ENCODE measurements at places on chromosomes 1 and 21.

GRCh38 chr1:34843392-34844251 is 15.9 kb downstream of the SMIM12 start:
- no peak for DNase-seq

DNA sequence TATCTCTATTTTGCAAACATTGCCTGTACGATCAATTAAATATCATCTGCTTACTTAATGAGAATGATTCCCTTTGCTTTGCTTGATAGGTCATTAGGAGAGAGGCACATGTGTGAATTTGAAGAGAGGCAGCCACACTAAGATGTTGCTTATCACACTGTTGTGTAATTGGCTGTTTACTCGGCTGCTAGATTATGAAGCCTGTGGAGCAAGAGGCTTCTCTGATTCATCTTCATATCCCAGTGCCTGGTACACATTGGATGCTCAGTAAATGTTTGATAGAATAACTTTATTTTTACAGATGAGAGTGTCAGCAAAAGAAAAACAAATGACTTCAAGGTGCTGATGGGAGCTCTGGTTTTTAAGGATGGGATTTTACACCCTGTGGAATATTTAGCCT is 156.2 kb upstream of the C8B start:
- no peak for DNase-seq

DNA sequence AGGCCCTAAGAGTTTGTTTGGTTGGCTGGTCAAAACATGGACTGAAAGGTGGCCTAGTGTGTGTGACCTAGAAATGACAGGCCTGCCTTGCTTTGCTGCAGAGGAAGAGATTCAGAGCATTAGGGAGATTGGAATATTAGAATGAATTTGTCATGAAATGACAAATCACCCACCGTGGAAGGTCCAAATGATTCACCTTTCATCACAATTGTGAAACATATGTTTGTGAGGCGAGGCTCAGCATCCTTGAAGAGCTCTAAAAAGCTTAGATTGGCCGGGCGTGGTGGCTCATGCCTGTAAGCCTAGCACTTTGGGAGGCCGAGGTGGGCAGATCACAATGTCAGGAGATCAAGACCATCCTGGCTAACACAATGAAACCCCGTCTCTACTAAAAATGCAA is 5.5 kb downstream of the LCE1B start:
- no peak for DNase-seq

DNA sequence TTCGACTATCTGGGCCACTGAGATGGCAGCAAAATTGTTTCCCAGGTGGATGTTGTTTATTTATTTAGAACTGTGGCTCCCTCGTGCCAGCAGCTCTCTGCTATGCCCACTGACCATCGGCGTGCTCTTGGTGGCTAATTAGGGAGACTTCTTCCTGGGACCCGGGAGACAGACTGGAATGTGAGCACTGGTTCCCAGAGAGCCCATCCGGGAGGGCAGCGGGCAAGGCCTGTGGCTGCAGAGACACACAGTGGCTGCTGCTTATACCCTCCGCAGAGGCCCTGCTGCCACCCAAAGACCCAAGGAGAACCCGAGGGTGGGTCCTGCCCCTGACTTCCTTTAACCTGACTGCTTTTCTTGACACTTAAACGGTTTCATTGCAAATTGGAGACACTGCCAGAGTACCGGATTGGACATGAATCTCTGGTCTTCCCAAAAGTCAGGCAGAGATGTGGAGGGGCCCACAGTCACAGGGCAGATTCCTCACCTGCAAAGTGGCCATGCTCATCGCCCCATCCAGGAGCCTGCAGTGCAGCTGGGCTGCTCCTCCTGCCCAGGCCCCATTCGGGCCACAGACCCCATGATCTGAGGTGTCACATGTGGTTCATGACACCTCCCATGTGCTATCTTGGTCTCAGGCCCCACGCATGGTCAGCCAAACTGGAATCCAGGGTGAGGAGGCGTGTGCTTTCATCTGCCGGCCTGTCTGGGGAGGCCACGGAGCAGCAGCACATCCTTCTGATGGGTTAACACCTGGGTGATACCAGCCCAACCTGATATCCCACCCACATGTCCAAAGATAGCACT is 5.7 kb upstream of the MATN1 start:
- no peak for DNase-seq

- no peak for DNase-seq
Observed at GRCh38 chr1:204498981-204499380, 4.4 kb upstream of the PIK3C2B start.

DNA sequence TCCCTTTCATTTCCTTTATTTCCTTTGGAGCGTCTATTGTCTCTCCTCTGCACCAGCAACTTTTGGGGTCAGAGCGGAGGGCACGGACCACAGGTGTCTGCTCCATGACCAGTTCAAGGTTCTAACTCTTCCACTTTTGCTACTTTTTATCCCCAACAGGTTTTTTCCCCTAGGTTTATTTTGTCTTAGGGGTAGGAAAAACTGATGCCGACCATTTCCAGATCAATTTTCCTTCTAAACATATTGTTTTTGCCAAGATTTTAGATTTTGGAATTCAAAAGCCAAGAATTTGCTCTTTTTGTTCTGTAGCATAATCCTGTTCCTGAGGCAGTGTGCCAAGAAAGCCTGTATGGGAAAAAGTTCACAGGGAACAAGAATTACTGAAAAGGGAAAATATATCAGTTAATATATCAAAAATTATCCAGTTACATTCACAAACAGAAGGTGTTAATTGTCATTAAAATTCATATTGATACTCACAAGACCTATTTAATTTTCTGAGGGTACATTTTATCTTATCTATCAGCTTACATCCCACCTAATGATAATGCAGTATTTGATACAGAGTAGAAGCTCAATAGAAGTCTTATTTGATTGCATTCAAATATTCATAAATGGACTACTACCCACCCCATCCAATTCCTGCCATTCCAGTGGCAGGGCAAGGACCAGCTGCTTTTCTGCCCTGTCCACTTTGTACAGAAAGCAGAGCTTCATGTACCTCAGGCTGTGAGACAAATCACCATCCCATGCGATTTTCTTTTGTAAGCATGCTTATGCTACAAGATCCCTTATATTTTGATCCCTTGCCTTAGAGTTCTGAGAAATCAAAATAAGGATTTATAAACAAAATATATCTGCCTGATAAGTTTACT is 31.2 kb downstream of the TSEN15 start:
- DNase-seq = no peak

DNA sequence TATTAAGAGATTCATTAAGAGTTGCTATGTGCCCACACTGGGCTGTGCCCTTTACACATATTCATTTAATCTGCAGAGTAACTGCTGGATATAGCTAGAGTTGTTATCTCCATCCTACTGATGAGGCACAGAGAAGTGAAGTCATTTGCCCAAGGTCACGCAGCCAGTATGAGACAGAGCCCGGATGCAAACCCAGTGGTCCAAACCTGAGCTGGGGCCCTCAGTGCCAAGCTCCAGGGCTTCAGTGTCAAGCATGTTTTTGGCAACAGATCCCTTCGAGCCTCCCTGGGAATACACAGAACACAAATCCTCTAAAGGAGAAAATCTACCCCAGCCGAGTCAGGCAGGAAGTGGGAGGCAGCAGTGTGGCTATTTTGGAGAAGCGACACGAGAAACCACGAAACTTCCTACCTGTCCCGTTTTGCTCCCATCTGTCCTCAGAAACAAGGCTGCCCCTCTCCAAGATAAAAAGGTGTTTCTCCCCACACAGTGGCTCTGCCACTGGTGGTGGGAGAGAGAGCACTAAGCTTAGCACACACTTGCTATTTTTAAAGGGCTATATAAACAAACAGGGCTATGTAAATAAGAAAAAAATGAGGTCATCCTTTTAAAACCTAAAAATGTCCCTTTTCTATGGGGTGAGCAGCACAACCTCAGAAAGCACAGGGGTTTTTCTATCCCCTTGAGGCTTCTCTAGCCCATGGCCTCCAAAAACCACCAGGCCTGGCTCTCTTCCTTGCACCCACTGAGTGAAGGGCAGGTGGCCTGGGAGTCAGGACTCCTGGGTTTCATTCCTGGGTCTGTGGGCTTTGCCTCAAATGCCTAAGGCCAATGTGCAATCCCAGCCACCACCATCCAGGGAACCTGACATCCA is 138.6 kb upstream of the EDN2 start:
- DNase-seq = no peak

GRCh38 chr21:34916446-34916845 is 132.7 kb downstream of the RUNX1 start:
- no peak for DNase-seq

GRCh38 chr1:191943684-191944083 is 214.6 kb upstream of the RGS18 start:
- DNase-seq = no peak

- DNase-seq = no peak
Observed at GRCh38 chr1:96996001-96996400, 274.4 kb downstream of the PTBP2 start.

DNA sequence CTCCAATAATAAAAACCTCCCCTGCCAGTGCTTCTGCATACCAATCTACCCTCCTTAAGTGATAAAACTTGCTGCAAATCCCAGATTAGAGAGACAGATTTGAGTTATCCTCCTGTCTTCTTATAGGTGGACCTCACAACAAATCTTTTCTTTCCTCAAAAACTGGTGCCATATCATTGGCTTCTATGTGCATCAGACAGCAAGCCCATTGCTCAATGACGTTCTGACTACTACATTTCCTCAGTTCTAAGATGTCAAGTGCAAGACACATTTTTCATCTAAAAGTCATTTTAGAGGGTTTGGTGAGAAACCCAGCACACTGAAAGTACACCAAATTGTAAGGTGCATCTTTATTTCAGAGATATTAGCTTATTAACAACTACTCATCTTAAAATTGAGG is 107.8 kb upstream of the VAV3 start:
- DNase-seq = no peak

GRCh38 chr1:7916501-7916830 is 24.2 kb downstream of the TNFRSF9 start:
- DNase-seq = no peak

GRCh38 chr1:178613271-178613945 is 100.5 kb downstream of the TEX35 start:
- DNase-seq = no peak

GRCh38 chr1:27531959-27532685 is 42.2 kb upstream of the WASF2 start:
- no peak for DNase-seq

- no peak for DNase-seq
Observed at GRCh38 chr1:58765006-58765405, 18.8 kb downstream of the JUN start.

DNA sequence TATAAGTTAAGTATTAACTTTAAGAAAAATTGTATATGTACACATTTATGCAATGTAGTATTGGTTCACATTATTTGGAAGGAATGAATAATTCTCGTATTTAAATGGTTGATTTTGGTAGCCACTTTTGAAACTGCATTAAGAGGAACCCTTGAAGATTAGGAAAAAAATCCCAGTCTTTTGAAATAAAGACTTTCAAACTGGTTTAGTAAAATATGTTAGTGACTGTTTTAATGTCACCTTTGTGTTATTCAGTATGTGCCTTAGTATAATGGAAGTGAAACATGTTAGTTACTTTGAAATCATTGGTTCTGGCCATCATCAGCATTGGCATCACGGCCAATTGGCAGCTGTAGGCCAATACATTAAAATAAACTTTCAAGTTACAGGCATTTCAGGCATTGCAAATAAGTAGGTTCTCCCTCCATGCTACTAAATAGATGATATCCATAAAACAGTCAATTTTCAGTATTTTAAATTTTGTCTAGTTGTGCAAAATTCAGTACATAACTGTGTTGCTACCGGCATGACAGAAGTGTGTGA is 4.4 kb downstream of the MIER1 start:
- no peak for DNase-seq
